Right ventricle myocardium superior (tissue), 1 donor: ENCODE measurements at places on chromosomes 2 and 18. TPM values are rescaled to one million over a fixed set of nuclear protein-coding genes. Genes with fewer than 3 reads are reported as not detected.

CCDC121 gene
- 6.1 TPM for total RNA-seq

ARHGEF4 gene
- 5.1 TPM for total RNA-seq

RAMP1 gene
- total RNA-seq, result 138 TPM

ANKRD36C gene
- total RNA-seq, result 4.9 TPM

DSC1 gene
- 4.6 TPM for total RNA-seq

TBR1 gene
- total RNA-seq, result not detected

GALNT13 gene
- not detected for total RNA-seq

NMUR1 gene
- 0.22 TPM for total RNA-seq

LRRC30 gene
- not detected for total RNA-seq

KCNF1 gene
- total RNA-seq, result not detected
